Nucleus accumbens (tissue), 56 donors: ENCODE measurements at places on chromosomes 3 and 15.

DNA sequence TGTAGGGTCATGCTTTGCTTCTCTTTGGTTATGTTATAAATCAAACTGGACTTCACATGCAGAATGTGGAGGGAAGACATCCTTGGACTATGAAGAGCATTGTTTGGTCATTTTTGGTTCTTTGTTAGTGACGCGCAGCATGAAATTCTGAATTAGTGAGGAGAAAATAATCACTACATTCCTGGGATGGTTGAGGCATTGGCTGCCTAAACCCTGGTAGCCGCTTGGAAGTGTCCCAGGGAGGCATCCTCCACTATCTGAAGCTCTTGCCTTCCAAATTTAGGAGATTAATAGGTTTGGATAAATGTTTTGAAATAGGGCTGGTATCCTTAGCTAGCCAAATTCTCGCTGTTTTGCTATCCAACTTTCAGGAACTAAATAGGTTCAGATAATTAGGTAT is 96.2 kb downstream of the CLSTN2 start:
- no peak for DNase-seq

DNA sequence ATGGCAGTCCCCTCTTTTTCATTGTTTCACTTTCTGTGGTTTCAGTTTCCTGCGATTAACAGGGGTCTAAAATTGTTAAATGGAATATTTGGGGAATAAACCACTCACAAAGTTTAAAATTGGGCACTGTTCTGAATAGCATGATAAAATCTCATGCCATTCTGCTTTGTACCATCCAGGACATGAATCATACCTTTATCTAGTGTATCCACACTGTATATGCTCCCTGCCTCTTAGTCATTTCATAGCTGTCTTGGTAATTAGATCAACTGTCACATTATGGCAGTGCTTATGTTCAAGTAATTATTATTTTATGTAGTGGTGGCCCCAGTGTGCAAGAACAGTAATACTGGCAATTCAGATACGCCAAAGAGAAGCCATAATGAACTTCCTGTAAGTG is 734.5 kb downstream of the ZPLD1 start:
- DNase-seq: no peak

DNA sequence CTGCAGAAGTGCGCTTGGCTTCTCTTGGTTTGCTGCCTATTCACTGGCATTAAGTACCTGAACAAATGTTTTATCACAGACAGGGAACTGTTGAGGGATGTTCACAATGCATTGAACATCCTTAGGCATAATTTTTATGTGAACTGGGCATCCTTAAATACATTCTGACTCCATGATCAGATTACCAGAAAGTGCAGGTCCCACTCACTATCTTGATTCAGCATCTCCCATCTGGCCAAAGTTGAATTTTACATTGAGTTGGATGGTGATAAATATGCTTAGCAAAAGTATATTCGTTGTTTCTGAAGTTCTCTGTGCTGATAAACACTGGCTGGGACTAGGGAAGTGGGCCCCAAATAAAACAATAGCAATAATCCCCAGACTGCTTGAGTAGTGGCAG is 108.5 kb downstream of the RBMS3 start:
- DNase-seq: no peak

DNA sequence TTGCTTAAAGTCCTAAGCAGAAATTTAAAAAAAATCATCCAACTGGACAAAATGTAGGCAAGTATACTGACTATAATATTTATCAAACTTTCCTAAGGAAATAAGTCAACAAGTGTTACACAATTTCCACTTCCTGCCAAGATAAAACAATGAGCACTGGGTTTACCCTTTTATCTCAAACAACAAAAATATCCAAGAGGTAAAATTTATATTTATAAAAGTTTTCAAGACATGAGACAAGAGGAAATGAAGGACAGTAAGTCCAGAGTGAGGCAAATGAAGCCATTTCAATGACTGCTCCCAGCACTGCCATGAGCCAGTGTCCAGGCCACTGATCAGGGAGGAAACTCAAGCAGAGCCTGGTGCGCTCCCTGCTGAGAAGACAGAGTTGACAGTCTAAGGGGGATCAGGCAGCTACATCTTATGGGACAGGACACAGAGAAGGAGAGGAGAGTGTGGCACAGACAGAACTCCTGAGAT is 439.4 kb downstream of the RAP2B start:
- no peak for DNase-seq

GRCh38 chr3:53457068-53457467 is 37.3 kb upstream of the CACNA1D start:
- DNase-seq: no peak

GRCh38 chr15:51576911-51577500 is 45.6 kb downstream of the DMXL2 start:
- DNase-seq: no peak

- DNase-seq: no peak
Observed at GRCh38 chr3:39506863-39507262, 39.4 kb downstream of the MOBP start.

- DNase-seq: no peak
Observed at GRCh38 chr3:71547249-71548198, 36.0 kb downstream of the FOXP1 start.

- DNase-seq: no peak
Observed at GRCh38 chr3:172707030-172707429, 3.8 kb downstream of the NCEH1 start.

DNA sequence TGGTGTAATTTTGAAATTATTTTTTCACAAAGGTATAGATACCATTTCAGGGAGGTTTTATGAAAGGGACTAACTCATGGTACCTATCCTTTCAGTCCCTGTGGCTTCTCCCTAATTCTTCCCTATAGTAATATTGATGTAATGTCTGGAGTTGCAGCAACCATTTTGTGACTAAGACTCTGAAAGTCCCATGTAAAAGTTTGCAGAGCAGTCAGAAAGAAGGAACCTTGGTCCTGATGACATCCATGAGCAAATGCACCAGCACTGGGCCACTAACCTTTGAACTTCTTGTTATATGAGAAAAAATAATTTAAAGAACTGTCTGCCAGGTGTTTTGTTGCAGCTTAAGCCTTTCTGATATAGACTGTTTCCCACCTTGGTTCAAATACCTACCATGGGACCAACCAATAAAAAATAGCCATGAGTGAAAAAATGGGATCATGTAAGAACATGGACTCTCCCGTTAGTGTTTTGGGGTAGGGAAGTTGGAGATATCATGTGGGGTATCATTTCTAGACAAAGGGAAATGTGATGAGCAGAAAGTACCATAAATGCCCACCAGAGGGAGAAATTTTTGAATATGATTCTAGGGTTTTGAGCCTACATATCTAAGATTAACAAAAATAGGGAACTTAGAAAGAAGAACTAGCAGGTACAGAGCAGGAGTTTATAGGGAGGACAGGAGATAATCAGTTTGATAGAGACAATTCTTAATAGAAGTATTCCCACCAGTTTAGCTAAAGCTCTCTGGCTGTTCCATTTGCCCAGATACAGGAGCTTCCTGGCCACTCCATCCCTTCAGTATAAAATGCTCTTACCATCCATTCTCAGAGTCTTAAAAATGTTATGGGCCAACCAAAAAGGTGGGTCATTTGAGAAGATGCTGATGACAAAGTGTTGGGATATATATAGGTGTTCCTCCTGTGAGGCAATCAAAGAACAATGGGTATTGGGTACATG is 3.4 kb upstream of the CPOX start:
- no peak for DNase-seq

DNA sequence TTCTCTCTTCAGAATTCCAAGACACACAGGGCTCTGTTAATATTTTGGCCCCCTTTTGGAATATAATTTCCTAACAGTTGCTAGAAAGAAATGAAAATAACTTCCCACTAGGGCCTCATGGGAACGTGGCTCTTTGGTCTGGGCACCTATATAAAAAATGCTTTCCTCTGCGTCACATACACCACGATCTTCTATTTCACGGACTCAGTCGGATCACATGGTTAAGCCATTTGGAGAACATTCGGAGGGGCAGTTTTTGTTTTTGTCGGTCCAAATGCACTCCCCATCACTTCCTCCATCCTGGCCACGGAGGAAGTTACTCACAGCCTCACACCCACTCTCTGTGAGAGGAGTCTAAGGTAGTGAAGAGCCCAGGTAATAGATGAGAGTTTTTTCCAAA is 21.0 kb downstream of the TMEM44 start:
- DNase-seq: no peak

GRCh38 chr15:89665449-89666181 is 10.3 kb upstream of the KIF7 start:
- no peak for DNase-seq

DNA sequence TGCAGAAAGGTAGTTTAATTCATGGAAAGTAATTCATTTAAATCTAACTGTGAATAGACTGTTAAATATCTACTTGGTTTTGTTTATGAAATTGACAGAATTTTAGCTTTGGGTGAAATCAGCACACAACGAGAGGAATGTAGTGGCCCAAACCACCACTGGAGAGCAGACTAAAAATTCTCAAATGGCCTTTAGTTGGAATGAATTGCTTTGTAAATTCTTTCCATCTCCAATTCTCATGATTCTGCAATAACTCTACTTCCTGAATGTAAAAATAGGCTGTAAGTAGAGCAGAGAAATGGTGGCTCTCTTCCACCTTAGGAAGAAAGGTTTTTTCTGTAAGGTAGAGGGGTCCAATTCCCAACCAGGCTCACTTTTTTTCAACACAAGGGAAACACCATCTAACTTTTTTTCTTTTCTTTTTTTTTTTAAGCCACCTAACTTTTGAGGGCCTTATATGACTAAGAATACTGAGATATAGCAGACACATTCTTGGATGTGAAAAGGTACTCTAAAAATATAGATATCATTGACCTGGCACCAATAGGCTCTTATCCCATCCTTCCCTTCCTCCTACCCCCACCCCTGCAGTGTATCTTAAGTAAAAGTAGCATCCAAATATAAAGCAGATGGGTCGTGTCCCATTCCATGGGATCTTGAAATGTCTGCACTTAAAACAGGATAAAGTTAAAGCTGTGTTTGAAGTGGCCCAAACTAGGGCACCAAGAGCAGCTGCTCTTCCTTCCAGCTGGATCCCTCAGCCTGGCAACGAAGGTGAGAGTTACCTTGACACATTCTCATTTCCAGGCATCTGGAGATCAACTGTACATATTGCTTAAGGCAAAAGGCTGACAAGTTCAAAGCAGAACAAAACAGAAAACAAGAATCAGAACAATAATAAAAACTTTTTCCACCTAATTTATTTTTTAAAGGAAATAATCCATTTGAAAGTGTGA is 194.1 kb downstream of the TPRG1 start:
- DNase-seq: no peak

GRCh38 chr3:50352781-50353180 is 2.1 kb downstream of the CYB561D2 start:
- DNase-seq: no peak

DNA sequence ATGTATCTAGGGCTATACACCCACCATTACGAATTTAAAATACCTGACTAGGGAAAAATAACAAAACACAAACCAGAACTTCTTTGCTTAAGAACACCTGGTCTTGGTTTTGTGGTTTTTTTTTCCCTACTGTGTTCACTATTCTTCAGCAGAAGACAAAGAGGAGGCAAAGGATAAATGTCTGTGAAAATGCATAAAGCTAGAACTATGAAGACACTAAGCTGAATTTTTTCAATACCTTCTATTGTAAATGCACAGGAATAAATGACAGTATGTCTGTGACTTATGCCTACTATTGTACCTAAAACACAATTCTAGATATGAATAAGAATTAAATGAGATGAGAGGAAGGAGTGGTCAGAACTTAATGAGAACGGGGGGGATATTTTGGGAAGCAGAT is 86.9 kb downstream of the TBL1XR1 start:
- DNase-seq: no peak

- DNase-seq: no peak
Observed at GRCh38 chr15:63483521-63484371, 20.6 kb upstream of the USP3 start.

GRCh38 chr15:51499379-51499976 is 123.1 kb downstream of the DMXL2 start:
- no peak for DNase-seq

DNA sequence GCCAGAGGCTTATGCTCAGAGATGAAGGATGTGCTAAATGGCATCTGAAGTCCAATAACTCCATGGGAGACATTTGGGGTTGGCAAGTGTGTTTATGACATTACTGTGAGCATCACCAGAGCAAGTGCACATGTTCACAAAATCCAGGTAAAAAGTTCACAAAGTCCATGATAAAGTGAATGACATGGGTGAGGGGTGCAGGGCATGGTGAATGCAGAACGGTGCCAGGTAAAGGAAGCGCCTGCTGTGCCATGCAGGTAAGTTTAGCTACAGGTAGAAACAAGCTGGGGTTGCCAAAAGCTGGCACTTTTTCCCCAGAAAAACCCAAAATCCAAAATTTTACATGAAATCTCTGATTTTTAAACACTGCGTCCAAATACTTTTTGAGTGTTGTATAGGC is 268.2 kb downstream of the ABHD5 start:
- DNase-seq: no peak

GRCh38 chr15:63075984-63076713 is 33.6 kb downstream of the TPM1 start:
- DNase-seq: no peak

- DNase-seq: no peak
Observed at GRCh38 chr3:44848634-44849033, 13.1 kb upstream of the TMEM42 start.

- DNase-seq: no peak
Observed at GRCh38 chr3:16122155-16122554, 52.3 kb upstream of the GALNT15 start.

GRCh38 chr3:111675846-111676210 is 80.7 kb upstream of the ZBED2 start:
- DNase-seq: no peak

GRCh38 chr3:54831112-54831511 is 96.7 kb downstream of the LRTM1 start:
- DNase-seq: no peak

GRCh38 chr3:130759692-130760338 is 13.2 kb upstream of the PIK3R4 start:
- DNase-seq: no peak

- DNase-seq: peak; percentile 91
Observed at GRCh38 chr3:69739204-69740102, at the start of gene MITF. TSS of gene MITF (plus strand) at chr3:69739464. CDS start at chr3:69739598, 134 bp downstream.

- no peak for DNase-seq
Observed at GRCh38 chr3:172135820-172136219, 96.4 kb downstream of the FNDC3B start.

GRCh38 chr15:80864666-80865065 is 85.5 kb downstream of the CEMIP start:
- no peak for DNase-seq

GRCh38 chr3:29183346-29184087 is 97.4 kb upstream of the RBMS3 start:
- DNase-seq: no peak

- DNase-seq: no peak
Observed at GRCh38 chr15:89408372-89409183, 74.0 kb upstream of the POLG start.

GRCh38 chr3:120797857-120798256 is 55.3 kb downstream of the GTF2E1 start:
- DNase-seq: no peak

DNA sequence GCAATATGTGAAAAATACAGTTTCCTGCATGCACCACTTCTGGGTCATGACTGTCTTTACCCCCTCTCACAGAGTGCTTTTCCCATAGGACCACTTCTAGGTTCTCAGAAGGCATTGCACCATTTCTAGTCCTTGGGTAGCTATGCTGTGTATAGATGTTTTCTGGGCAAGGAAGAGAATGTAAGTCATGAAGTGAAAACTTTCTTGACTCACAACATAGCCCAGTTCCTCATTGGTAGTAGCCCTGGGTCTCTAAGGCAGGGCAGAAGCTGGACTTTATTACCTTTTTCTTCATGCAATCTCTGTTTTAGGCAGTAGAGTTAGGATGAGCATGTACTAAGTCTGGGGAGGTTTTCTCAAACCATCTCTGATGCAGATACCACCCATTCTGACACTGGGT is 203.1 kb downstream of the EPHB1 start:
- DNase-seq: no peak

GRCh38 chr3:125602752-125603649 is 7.7 kb upstream of the OSBPL11 start:
- no peak for DNase-seq
